AML-193 (cell line): ENCODE measurements at places on chromosomes 5 and 9.

- no peak for DNase-seq
Observed at GRCh38 chr5:9201761-9202160, 344.1 kb downstream of the SEMA5A start.

DNA sequence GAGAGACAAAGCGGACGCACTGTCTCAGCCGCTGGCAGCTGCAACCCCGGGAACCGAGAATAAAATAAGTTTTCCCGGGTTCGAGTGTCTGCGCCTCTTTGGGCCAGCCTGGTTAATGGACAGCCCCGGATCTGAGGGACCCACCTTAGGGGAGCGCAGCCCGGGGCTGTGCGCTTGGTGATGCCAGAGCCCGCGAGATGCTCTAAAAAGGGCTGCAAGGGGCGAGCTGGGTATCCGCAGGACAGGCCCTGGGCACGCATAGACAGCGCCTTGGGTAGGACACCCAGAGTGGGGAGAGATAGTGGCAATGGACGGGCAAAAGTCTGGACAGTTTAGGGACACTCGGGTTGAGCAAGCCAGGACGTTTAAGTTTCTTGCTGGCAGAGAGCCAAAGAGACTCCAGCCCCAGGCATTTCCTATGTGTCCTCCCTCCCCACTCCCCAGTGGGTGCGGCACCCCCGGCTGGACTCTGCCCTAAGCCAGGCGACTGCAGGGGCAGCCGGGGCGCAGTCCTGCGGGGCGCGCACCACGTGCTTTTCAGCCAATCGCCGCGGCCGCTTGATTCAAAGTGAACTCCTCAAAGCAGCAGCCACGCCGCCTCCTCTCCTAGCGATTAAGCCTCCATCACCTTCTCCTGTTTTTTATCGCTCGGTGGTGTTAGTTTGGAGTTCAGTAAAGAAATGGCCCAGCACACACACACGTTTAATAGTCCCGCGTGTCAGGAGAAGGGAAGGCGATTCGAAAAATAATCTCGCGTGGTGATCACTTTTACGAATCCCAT is 616 bp upstream of the ENC1 start:
- DNase-seq: peak; percentile 91

GRCh38 chr9:17682684-17683083 is 103.8 kb downstream of the SH3GL2 start:
- DNase-seq: no peak

- no peak for DNase-seq
Observed at GRCh38 chr9:124012368-124013301, 1.1 kb downstream of the LHX2 start.

GRCh38 chr5:142013734-142014521 is 1.1 kb upstream of the GNPDA1 start:
- DNase-seq: no peak

DNA sequence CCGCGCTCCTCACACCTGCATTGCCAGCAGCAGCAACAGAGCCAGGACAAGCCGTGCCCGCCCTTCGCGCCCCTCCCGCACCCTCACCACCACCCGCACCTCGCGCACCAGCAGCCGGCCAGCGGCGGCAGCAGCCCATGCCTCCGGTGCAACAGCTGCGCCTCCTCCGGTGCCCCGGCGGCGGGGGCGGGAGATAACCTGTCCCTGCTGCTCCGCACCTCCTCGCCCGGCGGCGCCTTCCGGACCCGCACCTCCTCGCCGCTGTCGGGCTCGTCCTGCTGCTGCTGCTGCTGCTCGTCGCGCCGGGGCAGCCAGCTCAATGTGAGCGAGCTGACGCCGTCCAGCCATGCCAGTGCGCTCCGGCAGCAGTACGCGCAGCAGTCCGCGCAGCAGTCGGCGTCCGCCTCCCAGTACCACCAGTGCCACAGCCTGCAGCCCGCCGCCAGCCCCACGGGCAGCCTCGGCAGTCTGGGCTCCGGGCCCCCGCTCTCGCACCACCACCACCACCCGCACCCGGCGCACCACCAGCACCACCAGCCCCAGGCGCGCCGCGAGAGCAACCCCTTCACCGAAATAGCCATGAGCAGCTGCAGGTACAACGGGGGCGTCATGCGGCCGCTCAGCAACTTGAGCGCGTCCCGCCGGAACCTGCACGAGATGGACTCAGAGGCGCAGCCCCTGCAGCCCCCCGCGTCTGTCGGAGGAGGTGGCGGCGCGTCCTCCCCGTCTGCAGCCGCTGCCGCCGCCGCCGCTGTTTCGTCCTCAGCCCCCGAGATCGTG is 517 bp downstream of the KCNN2 start:
- no peak for DNase-seq

DNA sequence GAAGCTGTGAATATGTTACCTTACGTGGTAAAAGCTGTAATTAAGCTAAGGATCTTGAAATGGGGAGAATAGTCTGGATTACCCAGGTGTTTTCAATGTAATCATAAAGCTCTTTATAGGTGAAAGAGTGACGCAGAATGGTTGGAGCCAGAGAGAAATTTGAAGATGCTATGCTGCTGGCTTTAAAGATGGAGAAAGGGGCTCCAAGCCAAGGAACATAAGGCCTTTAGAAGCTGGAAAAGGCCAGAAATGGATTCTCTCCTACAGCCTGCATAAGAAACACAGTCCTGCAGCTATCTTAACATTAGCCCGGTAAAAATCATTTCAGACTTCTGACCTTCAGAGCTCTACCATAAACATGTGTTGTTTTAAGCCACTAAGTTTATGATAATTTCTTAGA is 243.3 kb upstream of the VLDLR start:
- DNase-seq: no peak

GRCh38 chr9:16709924-16710323 is 160.5 kb downstream of the BNC2 start:
- DNase-seq: no peak

DNA sequence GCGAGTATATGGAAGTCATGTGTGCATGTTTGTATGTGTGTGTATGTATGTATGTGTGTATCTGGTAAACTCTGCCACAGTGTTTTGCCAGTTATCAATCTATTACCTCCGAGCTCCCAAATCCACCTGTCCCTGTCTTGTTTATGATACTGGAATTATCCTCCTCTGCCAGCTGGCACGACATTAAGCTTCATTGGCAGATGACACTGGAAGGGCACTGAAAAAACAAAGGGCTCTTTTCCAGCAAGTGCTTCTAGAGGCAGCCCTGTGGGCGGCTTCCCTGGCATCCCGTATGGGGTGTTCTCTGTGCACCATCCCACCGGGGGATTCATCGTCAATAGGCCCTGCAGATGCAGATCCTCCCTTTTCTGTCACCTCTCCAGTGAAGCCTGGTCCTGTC is 221.5 kb downstream of the MSX2 start:
- DNase-seq: no peak

- DNase-seq: no peak
Observed at GRCh38 chr9:88990041-88990728, 1.1 kb upstream of the S1PR3 start.
